ENCODE measurements at places on chromosomes 16 and 17.

- DNase-seq, result no peak
These were observed 19.6 kb downstream of the CCDC102A start for GRCh38 chr16:57516773-57517172.

DNA sequence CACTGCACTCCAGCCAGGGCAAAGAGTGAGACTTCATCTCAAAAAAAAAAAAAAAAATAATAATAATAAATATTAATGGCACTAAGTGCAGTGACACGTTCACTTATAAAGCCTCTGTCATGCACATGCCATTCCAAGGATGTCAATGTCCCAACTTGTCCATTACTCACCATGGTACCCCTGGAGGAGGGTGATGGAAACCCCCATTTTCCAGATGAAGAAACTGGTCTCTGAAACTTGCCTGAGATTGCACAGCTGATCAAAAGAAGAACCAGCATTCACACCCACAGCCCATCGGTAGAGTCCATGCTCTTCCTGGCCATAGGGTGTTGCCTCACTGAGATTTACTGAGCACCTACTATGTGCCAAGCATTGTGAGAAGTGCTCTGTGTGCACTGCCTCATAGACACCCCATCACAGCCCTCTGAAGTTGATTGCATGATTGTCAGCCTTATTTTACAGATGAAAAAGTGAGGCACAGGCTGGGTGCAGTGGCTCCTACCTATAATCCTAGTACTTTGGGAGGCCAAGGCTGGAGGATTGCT lies 123.7 kb downstream of the ABCC1 start:
- no peak for DNase-seq

DNA sequence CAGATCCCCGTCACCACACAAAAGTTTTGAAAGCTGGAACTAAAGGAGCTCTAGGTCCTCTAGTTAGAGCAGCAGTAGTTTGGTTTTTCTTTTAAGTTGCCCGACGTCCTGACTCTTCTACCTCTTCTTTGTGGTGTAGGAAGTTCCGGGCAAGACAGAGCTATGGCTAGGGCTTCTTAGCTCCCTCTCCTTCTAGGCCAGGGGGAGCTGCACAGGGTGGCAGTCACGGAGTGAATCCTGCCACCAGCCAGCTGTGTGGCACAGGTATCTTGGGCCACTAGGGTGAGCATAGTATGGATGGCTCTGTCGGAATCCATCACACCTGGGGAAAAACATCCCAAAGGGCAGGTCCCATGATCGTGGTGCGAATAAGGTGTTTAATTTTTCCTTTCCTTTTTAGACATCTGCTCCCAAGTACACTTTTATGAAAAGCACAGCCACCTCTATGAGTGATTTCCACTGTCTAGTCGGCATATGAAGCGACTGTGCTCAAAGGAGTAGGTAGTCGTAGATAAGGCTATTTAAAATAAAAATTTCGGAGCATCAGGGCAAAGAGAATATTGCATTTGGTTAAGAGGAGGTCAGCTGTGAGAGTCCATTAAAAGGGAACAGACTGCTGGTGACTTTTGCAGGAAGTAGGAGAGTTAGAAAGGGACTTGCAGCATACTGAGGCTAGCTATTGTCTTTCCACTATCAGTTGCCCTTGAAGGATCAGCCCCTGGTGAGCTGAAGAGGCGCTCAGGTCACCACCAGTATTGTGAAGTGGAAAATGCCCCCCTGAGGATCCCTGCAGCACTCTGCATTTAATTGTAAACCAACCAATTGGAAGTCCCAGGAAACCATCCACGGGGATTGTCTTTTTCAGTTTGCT lies 2.1 kb downstream of the PRKCA start:
- DNase-seq, result peak; percentile 44

GRCh38 chr17:69704935-69705334 lies 290.4 kb downstream of the MAP2K6 start:
- no peak for DNase-seq

DNA sequence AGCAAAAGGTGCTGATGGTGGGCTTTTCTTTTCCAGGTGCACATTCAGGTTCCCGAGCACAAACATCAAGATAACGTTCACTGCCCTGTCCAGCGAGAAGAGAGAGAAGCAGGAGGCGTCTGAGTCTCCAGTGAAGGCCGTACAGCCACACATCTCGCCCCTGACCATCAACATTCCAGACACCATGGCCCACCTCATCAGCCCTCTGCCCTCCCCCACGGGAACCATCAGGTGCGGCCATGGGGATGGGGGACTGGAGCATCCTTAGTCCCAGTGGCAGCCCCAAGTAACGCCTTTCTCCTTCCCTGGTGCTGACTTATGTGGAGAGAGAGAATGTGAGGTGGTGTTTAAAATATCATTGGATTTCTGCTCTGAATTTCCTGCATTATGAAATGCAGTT lies 43.8 kb downstream of the FOXK2 start:
- no peak for DNase-seq

DNA sequence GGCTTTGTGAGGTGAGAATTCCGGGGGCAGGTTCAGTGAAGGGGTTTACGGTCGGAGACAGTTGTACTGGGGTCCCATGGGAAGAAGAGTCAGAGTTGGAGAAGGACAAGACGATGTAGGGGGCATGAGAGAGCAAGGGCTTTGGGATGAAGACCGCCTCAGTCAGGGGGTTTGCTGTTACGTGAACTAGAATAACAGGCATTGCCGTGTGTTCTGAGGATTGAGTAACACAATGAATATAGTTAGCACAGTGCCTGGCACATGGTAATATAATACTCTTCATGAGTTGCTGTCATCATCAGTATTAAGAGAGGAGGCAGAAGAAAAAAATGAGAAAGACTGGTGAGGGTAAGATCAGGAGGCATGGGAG lies 577 bp downstream of the ZNF646 start:
- no peak for DNase-seq

DNA sequence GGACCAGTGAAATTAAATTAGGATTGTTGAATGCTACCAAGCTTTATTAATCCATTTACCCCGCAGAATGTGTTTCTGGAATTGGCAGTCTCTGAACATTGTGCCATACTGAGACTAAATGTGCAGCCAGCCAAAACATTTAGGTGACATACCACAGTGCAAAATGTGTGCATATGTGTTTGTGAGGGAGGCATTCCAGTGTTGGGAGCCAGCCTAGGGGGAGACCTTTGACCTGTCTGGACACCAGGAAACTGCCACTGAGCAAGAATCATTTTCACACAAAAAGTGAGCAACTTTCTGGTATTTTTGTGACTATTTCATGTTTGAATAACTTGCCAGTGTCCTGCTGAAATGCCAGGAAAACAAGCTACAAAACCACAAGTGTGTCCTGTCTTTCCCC lies 64.7 kb upstream of the SLC12A3 start:
- no peak for DNase-seq

- no peak for DNase-seq
These were observed 26.8 kb upstream of the HOXB13 start for GRCh38 chr17:48755356-48755755.

GRCh38 chr16:77408607-77409006 lies 26.2 kb downstream of the ADAMTS18 start:
- no peak for DNase-seq

GRCh38 chr16:87695534-87695933 lies 70.3 kb downstream of the KLHDC4 start:
- DNase-seq, result no peak

GRCh38 chr16:65601781-65602180 lies 479.9 kb upstream of the CDH11 start:
- DNase-seq, result no peak

DNA sequence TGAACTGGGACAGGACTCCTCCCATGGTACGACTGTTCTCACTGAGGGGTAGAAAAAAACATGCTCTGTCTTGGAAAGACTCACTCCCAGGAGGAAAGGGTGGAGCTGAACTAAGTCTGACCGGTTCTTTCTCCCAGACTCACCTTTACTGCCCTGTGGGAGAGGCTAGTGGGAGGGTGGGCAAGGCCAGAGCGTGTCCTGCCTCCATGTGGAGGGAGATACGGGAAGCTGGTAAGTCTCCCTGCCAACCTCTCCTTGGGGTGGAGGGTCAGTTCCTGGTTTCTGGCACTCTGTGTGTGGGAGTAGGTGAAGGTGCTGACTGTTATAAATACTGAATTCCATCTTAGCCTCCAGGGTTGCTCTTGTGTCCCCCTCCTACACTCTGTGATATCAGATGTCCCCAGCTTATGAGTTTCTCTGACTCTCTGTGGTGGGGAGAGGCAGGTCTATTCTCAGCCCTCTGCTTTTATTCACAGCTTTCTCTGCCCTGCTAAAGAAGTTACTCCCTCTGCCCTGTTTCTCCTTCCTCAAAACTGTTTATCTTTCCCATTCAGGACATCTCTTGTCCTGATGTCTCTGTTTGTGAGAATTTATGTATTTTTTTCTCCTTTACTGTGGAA lies 26.9 kb upstream of the FAM20A start:
- DNase-seq, result no peak

GRCh38 chr17:50003911-50004310 lies 8.9 kb upstream of the DLX3 start:
- DNase-seq, result no peak

GRCh38 chr16:19923396-19923795 lies 38.7 kb upstream of the GPRC5B start:
- no peak for DNase-seq

- no peak for DNase-seq
These were observed 50.0 kb downstream of the CBFA2T3 start for GRCh38 chr16:88927010-88927409.

DNA sequence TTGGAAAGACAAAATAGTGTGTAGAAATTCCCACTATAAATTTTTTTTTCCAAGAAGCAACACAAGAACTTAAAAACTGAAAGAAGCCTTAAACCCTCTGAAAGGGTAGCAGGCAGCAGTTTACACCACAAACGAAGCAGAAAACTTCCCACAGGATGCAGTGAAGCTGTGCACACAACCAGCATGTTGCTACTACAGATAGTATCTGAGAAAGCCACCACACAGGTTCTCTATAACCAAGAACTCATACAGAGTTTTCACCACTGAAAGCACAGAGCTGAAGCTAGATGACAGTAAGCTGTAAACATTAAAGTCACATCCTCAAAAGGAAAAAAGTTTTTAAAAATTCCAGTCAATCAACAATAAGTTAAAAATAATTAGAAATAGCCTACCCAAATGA lies 333.6 kb upstream of the MON1B start:
- DNase-seq, result no peak

GRCh38 chr16:89098767-89099430 lies 5.2 kb downstream of the ACSF3 start:
- DNase-seq, result no peak

GRCh38 chr17:17538417-17539391 lies 42.5 kb upstream of the RASD1 start:
- no peak for DNase-seq

DNA sequence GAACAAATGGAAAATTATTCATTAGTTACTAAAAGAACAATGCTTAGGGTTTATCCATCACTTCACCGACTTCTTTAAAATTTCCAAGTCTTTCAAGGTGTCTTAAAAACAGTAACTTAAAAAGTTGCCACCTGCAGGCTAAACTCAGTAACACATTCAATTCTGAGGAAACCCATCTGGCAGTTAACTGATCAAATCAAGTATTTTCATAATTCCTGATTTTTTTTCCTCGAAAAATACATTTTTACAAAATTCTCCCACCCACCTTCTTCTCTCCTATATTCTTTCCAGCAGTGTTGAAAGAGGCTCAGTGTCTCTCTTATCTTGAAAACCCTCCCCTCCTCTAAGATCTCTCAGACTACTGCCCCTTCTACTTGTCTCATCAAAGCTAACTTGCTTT lies 29.9 kb downstream of the PARN start:
- DNase-seq, result no peak

DNA sequence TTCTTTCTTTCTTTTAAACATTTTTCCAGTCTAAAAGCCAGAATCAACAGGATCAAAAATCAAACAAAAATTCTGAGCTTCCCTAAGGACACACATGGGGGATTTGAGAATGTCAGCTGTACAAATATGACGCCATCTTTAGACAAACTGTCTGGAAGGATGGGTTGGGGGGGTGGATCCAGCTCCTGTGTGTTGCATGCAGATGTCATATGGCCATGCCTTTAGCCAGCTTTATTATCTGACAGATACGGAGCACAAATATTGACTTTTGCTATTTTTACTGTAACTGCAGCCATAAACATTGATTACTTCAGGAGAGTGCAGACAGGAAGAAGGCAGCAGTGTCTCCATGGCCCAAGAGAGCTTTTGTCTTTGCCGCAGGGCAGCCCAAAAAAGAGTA lies 279.4 kb upstream of the ELAC2 start:
- DNase-seq, result no peak

All from activated T-cell treated with anti-CD3 and anti-CD28 coated beads, Interleukin-2, amount 50 U/mL, for 24 hours (primary cell).